NCI-H2081 treated with DMSO at 0.1 percent for 48 hours (cell line): ENCODE measurements at places on chromosomes 2 and 18.

DNA sequence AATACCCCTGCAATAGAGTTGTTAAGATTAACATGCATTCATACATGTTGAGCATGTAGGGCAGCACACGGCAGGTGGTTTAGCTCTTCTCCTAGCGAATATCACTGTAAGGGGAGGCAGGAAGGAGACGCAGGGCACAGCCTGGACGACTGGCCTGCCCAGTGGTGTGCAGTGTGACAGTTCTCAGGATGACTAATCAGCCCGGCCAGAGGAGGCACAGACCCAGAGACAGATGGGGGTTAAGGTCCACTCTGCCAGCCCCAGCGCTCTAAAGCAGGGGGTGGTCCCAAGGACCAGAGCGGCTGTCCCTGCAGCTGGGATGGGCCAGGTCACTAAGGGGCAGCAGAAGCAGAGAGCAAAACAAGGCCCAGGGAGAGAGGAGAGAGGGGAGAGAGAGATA, 63.7 kb downstream of the RNF152 start:
- DNase-seq: no peak

DNA sequence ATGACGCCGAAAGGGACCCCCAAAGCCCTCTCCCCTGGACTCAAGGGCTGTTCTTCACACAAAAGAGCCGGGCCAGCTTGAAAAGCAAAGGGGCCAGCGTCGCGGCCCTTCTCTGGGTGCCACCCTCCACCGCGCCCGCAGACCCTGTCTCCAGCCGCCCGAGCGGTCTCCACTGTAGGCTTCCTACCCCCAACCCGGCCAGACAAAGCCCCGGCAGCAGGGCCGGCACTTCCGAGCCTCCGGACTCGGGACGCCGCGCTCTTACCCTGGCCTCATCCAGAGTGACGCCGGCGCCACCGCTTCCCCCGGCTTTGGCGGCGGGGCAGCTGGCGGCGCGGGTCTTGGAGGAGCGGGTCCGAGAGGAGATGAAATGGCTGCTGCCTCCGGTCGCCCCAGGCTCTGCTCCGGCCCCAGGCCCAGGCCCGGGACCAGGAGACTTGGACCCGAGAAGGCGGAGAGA, 603 bp downstream of the ATAD2B start:
- no peak for DNase-seq

DNA sequence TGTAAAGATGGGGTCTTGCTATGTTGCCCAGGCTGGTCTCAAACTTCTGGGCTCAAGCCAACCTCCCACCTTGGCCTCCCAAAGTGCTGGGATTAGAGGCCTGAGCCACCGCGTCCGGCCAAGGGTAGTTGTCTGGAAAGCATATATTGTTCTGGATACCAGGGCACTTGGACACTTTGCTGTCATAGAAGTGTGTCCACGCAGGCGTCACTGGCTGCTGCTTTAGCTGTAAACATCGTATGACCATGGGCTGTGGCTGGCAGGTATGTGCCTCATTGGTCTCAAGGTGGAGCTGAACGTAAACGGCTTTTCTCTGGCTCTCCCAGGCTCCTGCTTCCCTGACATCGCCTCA, 3.2 kb upstream of the GPR35 start:
- no peak for DNase-seq

DNA sequence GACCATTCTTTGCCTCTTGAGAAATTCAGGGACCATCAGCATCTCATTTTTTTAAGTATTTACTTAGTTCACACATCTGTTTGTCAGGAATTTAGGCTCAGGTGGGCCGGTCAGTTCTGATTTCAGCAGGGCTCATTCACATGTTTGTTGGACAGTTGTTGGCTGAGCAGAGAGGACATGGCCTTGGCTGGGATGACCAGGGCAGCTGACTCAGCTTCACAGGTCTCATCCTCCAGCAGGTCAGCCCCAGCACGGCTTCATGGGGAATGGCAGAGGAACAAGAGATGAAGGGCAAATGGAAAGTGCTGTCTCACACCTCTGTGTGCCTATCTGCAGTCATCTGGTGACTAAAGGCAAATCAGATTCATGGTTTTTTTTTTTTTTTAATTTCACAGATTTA, 136.1 kb upstream of the TMEM200C start:
- DNase-seq: no peak

DNA sequence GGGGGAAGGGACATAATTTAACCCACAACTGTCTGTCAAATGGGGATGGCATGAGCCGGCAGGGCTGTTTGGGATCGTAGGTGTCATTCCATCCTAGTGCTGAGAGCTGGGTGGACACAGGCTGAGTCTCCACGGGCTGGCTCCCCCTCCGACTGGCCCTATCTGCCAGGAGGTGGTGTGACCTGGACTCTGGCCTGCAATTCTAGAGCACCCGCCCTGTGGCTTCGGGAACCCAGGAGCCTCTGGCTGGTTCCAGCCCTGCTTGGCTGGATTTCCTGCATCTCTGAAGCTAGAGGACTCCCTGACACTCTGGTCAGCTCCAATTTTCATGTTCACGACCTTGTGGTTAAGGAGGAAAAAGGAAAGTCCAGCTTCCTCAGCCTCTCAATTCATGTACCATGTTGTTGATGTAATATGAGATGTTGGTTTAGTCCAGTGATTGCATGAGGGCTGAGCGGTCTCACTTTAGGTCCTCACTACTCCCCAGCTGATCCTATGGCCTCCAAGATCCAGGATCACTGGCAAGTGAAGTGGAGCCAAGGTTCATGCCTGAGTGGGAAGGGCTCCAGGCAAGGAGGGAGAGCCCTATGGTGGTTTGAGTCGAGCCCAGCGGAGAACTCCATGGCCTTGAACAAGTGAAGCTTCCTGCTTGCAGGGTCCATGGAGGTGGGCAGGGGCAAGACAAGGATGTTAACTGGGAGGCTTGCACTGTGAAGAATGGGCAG, 169.1 kb downstream of the NDUFA10 start:
- no peak for DNase-seq

DNA sequence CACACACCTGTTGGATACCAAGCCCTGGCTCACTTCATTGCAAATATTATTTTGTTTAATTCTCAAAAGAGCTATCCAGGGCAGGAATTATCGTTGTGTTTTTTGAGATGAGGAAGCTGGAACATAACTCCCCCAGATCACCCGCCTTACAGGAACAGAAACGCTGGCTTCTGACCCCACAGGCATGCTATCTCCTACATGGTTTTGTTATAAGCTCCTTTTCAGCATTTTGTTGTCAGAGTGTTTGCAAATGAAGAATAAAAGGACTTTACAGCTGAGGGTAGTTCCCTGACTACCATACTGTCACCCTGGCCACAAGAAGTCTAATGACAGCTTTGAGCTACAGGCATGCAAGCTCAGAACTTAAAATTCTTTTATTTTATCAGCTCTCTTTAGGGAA, 62.0 kb upstream of the MRPS9 start:
- no peak for DNase-seq

- peak; percentile 60 for DNase-seq
Observed at GRCh38 chr2:4077017-4077416, 373.6 kb downstream of the DCDC2C start.

DNA sequence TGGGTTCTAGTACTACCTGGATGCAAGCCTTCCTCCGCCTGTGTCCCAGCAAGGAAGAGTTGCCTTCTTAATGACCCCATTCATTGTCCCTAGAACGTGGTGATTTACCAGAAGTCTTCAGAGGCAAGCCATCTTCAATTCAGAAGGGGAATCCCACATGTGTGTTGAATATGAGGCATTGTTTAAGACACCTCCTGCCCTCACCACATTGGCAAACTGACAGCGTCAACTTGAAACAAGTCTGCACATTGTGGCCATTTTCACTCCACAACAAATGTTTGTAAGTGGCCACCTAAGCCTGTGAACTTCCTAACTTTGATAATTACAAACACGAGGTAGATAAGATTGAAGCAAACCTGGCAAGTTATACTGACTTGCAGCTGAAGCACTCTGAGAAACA, 83.7 kb downstream of the TCF7L1 start:
- no peak for DNase-seq

DNA sequence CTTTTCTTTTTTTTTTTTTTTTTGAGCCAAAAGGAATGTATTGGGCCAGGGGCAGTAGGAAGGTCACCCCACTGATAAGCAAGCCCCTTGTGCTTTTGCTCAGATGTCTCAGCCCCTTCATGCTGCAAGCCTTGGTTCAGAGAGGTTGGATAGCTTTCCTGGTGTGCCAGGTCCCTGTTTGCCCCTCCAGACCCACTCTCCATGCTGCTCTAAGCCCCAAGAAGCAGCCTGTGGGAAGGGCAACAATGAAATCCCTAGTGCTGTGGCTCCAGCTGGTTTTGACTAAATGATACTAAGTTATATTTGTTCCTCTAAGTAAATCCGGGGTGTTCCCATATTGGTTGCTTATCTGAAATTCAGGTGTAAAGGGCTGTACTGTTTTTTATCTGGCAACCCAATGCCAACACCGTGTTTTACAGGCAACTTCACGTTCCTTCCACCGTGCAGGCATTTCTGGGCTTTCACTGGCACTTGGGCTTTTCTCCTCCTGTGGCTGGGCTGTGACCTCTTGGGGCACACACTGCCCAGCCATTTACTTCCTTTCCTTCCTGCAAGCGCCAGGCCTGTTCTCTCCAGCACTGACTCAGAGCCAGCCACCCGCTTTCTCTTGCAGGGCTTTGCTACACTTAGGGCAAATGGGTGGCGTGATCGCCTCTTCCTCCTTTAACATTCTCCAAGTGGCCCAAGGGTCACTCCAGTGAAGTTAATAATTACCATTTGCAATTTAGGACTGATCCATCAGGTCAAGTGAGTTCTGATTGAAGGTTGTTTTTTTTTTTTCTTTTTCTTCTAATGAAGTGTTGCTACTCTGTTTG, 21.6 kb downstream of the MERTK start:
- DNase-seq: no peak

GRCh38 chr2:80114812-80115211, 189.7 kb downstream of the LRRTM1 start:
- DNase-seq: no peak

- DNase-seq: no peak
Observed at GRCh38 chr2:41420219-41420618, 627.6 kb upstream of the PKDCC start.

DNA sequence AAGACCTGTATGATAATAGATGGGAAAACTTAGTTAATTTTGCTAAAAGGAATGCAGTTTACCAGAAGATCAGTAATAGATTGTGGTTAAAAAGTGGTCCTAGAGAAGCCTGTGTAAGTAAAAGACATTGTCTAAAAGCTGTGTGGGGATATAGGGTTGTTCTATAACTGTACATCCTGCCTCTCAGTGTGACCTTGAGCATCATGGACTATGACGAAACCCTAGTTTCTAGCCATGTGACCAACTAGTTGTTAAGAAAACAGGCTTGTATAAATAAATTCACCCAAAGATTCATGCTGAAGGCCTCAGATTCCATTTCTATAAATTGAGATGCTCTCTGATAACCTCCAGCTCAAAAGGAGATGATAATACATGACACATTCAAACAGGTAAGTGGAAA, 160.7 kb downstream of the IKZF2 start:
- DNase-seq: no peak

DNA sequence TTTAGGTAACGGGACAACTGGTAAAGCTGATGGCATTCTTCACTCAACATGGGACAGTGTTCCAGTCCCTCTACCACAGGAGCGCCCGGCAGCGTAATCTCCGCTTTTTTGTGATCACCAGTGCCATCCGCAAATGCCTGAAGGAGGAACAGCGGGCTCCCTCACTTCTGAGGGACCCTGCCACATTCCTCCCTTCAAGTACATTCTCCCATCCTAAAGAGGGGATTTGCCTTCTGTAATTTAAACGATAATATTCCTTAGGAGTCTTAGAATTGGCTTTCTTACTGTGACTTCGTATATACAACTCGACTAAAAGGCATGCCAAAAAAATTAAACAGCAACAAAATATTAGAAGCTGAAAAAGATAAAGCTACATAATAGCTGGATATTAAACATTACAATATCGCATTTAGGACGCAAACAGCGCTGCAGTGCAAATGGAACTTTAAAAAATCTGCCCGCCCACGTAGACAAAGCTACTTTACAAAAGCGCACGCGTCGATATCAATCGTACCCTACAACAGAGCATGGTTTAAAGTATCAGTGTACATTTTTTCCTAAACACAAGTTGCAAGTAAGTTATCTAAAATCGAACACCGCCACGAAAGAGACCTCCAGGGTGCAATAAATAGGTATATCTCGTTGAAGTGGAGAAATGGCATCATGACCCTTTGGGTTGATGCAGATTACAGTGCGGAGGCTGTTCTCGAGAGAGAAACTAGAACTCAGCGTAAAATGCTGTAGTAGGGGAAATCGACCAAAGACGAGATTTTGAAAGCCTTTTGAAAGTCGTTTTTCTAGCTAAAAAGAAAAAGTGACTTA, 2.3 kb upstream of the VSNL1 start:
- DNase-seq: no peak

DNA sequence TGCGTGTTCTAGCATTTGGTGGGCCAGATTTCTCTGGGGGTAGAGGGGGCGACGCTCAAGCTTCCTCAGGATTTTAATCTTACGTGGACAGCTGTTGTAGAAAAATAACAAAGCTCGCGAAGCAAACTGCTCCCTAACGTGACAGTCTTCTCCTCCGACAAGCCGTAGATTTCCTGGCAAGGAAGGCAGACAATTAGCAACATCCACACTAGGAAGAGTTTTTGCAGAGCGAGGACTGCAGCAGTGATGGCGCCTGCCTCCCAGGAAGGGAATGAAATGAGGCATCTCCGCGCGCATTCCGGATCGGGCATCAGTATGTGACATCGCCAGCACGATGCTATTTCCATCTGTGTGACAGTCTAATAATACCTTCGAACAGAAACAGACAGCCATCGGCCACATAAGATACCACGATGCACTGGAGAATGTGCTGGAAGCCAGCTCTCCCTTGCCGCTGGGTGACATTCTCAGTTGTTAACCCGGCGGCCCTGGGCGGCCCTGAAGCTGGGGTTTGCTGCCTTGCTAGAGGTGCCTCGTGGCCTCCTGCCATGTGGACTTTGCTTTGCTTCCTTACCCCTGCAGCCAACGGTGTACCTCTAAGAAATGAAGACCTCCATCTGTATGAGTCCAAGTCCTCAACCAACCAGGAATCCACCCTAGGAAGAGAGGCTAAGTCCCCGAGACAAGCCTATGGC, 101.8 kb upstream of the AGAP1 start:
- no peak for DNase-seq

DNA sequence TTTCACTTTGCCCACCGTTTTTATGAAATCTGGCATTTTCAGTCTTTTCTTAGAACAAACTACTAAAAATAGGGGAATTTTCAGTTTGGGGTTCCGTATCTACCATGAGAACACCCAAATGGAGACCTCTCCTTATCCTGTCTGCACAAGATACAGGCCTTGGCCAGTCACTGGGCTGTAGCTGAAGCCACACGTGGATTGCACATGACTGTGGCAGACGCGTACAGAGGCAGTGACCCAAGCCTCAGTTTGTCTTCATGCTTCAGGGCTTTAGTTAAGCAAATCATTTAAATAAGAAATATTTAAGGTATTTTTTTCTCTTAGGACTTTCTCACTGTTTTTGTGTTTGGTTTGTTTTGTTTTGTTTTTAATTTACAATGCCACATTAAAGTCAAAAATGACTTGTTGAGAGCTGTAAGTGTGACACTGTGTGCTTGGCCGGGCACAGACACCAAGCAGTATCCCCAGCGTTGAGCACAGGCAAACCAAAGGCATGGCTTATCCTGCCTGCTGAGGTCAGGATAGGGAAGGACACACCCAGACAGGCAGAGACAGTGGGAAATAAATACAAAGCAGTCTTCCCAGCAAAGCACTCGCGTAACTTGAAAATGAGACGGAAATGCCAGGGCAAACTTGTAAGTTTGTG, 53.3 kb downstream of the TRAPPC12 start:
- DNase-seq: no peak
